ENCODE measurements at places on chromosomes 5 and 9.

DNA sequence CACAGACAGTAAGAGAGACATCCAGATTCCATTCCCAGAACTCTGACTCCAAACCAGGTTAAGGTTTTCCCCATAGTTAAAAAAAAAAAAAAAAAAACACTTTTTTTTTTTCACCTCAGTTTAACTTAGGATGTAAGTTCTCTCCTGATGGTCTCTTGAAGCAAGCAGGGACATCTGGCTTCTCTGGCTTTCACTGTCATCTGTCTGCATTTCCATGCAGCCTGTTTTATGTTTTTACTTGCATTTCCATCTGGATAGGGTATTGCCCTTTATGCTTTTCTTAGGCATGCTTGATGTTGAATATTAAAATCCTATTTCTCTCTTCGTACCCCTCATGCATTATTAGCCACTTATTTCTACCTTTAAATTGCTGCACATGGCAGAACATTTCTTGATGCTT is 135.3 kb upstream of the WWC1 start:
- no peak for DNase-seq

GRCh38 chr5:163489055-163489744 is 16.2 kb upstream of the MAT2B start:
- peak; percentile 24 for DNase-seq

DNA sequence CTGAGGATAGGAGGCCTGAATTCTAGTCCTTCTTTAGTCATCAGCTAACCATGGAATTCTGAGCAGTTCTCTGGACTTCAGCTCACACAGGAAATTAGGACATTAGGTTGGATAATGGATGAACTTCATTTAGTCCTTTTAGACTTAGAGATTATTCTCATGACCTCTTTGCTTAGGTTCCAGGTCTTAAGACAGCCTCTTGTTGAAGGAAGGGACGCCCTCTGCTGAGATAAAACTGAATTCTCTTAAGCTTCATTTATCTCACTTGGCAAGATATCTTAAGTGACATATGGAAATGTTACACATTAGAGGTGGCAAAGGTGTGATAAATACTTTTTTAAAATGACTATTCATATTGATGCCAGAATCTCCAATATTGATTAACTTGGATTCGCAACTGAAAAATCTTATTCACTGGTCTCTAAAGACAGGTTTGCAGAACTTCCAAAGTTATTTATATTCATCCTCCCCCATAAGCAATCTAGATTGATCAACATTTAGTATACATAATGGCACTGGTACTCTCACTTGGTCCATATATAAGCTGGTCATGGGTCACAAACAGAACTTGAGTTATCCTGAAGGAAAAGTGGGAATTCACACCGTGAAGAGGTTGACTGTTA is 16.9 kb upstream of the ZNF366 start:
- DNase-seq, result no peak

- peak; percentile 7 for DNase-seq
Observed at GRCh38 chr5:163079618-163080017, 357.8 kb upstream of the CCNG1 start.

- no peak for DNase-seq
Observed at GRCh38 chr5:5209089-5209488, 69.0 kb downstream of the ADAMTS16 start.

- DNase-seq, result no peak
Observed at GRCh38 chr9:134145262-134145661, 9.4 kb downstream of the WDR5 start.

GRCh38 chr9:73753171-73753570 is 601.5 kb downstream of the ANXA1 start:
- DNase-seq, result no peak

- DNase-seq, result no peak
Observed at GRCh38 chr5:119070578-119070827, 384 bp upstream of the DMXL1 start.

- DNase-seq, result no peak
Observed at GRCh38 chr5:11482011-11482410, 422.2 kb downstream of the CTNND2 start.

DNA sequence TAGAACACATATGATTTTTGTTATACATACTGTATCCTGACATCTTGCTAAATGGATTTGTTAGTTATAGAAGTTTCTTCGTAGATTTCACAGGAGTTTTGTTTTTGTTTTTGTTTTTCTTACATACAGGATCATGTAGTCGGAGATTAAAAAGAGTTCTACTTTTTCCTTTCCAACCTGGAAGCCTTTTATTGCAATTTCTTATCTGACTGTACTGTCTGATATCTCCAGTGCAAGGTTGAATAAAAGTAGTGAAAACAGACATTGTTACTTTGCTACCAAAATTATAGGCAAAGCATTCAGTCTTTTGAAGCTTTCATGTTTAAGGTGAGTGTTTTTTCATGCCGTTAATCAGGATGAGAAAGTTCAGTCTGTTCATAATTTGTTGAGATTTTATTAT is 117.4 kb upstream of the PRSS3 start:
- no peak for DNase-seq

- no peak for DNase-seq
Observed at GRCh38 chr9:89365532-89365912, 47.2 kb downstream of the SECISBP2 start.
